ENCODE measurements at places on chromosomes 7 and 10.

DNA sequence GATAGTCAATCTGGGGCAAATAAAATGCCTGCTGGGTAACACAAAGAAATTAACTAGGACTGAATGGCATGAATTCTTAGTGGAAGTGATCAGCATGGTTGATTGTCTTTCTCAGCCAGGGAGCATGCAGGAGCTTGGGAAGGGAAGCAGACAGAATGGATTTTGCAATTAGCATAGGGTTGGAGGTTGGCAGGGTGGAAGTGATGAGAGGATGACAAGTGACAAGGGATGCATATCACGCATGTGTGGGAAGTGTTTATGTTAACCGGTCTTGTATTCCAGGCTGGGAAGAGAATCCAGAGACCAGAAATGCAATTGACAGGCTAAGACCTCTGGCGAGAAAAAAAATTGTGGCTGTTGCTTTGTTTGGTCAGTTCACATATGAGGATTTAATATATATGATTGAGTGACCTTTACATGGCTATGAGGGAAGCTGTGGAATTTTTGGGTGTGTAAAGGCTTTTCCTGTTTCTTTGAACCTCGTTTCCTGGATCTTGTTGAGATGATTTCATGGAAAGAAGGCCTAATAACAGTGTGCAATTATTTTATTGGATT lies 8.3 kb downstream of the MDFIC start:
- no peak for DNase-seq

DNA sequence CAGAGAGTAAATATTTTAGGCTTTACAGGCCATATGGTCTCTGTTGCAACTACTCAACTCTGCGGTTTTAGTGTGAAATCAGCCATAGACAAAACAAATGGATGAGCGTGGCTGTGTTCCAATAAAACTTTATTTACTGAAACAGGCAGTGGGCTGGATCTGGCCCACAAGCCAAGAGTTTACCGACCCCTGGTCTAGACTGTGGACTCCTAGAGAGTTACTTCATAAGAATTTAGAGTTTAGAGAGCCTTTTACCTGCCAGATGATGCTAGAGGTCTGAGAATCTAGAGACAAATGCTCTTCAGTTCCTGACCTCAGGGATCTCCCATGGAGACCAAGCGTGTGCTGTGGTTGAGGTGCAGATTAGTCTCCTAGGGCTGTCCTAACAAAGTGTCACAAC lies 174.8 kb downstream of the PTEN start:
- no peak for DNase-seq

DNA sequence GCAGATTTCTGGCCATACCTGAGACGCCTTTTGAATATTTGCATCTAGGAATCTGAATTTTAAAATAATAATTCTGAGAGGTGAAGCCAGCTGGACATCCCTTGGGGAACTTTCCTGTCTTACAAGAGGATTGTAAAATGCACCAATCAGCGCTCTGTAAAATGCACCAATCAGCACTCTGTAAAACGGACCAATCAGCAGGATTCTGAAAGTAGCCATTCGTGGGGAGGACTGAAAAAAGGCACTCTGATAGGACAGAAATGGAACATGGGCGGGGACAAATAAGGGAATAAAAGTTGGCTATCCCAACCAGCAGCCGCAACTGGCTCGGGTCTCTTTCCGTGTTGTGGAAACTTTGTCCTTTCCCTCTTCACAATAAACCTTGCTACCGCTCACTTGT lies 9.9 kb downstream of the PPIF start:
- no peak for DNase-seq

DNA sequence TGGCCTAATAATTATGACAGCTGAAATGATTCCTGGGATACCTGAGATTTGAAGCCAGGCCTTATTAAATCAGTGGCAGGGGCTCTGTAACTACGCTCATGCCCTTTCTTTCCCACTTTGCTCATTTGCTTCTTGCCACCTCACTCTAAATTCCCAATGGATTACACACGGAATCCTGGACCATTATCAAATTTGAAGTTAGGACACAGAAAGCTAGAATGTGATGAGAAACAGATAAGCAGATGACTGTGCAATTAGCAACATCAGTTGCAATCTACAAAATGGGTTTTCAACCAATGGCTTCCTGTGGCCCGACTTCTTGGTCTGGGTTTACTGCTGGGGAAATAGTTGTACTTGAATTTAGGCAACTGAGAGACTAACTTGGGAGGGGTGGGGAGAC lies 374.3 kb downstream of the INHBA start:
- DNase-seq, result no peak
